ENCODE measurements at places on chromosomes 4 and X. TPM values are rescaled to one million over a fixed set of nuclear protein-coding genes. Genes with fewer than 3 reads are reported as not detected.
A peak's percentile ranks its signal among the peaks of the same experiment; 100 is the strongest.

Gene NDP
- polyA plus RNA-seq, result not detected

Gene C4orf54
- 0.56 TPM for polyA plus RNA-seq

Gene LONRF3
- polyA plus RNA-seq, result 0.67 TPM

Gene SYTL5
- polyA plus RNA-seq, result 0.65 TPM

Gene SEL1L3
- polyA plus RNA-seq, result 8.2 TPM

Gene LARP7
- 37.3 TPM for polyA plus RNA-seq

Gene KCND1
- 0.92 TPM for polyA plus RNA-seq

Gene ACTRT1
- polyA plus RNA-seq, result not detected

Gene STAP1
- 17.9 TPM for polyA plus RNA-seq

Gene NEUROG2
- not detected for polyA plus RNA-seq

Gene POLN
- 1.3 TPM for polyA plus RNA-seq

Gene EOLA1
- polyA plus RNA-seq, result 39.0 TPM

- no peaks in the 10 kb centered on the region for H3K4me1 ChIP-seq
- peak overlapping the region; percentile 62 for H3K4me3 ChIP-seq
- no peaks in the 10 kb centered on the region for H3K36me3 ChIP-seq
- H3K27ac ChIP-seq, result no peak overlapping the region
Measured at GRCh38 chr4:153791746-153792617, 3.1 kb upstream of the SFRP2 start.

- H3K27ac ChIP-seq, result no peak overlapping the region
- peaks cover 2% of the 10 kb centered on the region for H3K27me3 ChIP-seq
- no peaks in the 10 kb centered on the region for H3K4me1 ChIP-seq
- no peak overlapping the region for H3K4me3 ChIP-seq
Measured at GRCh38 chrX:56248492-56248891, 16.3 kb downstream of the KLF8 start.

GRCh38 chrX:148530464-148531077 lies 30.2 kb downstream of the AFF2 start:
- H3K36me3 ChIP-seq, result no peaks in the 10 kb centered on the region
- H3K27me3 ChIP-seq, result no peaks in the 10 kb centered on the region
- no peak overlapping the region for H3K27ac ChIP-seq
- DNase-seq, result no peak

- no peak for DNase-seq
- no peaks in the 10 kb centered on the region for H3K4me1 ChIP-seq
- H3K36me3 ChIP-seq, result no peaks in the 10 kb centered on the region
- no peak overlapping the region for H3K27ac ChIP-seq
- no peak overlapping the region for H3K4me3 ChIP-seq
Measured at GRCh38 chr4:73904491-73904890, 35.3 kb downstream of the CXCL1 start.

DNA sequence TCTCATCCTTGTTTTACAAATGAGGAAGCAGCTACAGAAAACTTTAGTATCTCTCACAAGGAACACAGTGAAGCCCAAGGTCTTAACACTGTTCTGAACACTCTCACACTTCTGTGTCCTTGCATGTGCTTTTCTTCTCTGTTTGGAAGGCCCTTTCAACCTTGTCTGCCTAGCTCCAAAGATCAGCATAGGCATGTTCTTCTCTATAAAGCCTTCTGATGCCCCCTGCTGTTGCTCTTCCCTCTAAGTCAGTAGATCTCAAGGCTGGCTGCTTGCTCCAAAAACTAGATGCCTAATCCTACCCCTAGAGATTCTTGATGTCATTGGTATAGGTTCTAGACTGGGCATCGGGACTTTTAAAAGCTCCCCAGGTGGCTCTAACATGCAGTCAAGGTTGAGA lies 5.9 kb downstream of the APOO start:
- no peak overlapping the region for H3K4me3 ChIP-seq
- H3K27ac ChIP-seq, result peak overlapping the region; percentile 43
- peaks cover 7% of the 10 kb centered on the region for H3K27me3 ChIP-seq
- no peaks in the 10 kb centered on the region for H3K36me3 ChIP-seq
- no peaks in the 10 kb centered on the region for H3K4me1 ChIP-seq
- DNase-seq, result peak; percentile 50

DNA sequence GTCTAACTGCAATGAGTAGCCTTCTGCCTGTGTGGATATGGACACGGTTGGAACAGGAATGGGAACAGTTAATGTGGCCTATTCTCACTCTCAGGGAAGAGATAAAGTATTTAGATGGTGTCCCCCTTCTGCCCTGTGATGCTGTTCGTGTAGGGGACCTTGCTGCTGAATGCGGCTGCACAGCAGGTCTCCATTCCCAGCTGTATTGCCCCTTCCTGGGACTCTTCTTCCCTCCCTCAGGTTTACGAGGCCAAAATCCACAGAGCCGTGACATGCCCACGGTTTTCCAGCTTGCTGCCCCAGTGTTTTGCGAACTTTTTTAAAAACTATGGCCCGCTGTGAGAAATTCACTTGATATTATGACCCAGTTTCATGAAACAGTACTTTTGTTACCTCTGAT lies 50.3 kb downstream of the SNX25 start:
- no peak overlapping the region for H3K27ac ChIP-seq
- H3K4me3 ChIP-seq, result no peak overlapping the region
- no peaks in the 10 kb centered on the region for H3K36me3 ChIP-seq
- H3K4me1 ChIP-seq, result no peaks in the 10 kb centered on the region

DNA sequence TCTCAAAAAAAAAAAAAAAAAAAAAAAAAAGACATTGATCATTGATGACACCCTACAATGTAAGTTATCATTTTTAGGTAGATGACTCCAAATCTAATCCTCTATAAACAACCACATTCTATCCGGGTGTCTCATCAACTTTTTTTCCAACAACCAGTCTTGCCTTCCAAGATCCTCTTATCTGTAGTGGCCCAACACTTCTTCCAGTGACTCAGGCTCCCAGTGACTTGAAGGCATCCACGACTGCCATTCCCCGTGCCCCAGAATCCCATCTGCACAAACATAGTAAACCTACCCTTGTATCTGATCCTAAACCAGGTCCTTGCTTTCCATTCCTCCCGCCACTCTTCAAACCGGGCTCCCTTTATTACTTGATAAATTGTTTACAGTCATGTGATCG lies 15.6 kb upstream of the TSPAN5 start:
- no peak overlapping the region for H3K4me3 ChIP-seq
- no peak for DNase-seq
- H3K27ac ChIP-seq, result no peak overlapping the region
- H3K36me3 ChIP-seq, result no peaks in the 10 kb centered on the region
- no peaks in the 10 kb centered on the region for H3K4me1 ChIP-seq

- no peaks in the 10 kb centered on the region for H3K27me3 ChIP-seq
- no peaks in the 10 kb centered on the region for H3K4me1 ChIP-seq
- no peak overlapping the region for H3K4me3 ChIP-seq
- no peak overlapping the region for H3K27ac ChIP-seq
- DNase-seq, result no peak
Measured at GRCh38 chr4:19187096-19187495, 1064.6 kb upstream of the SLIT2 start.

GRCh38 chr4:78624048-78624447 lies 72.5 kb downstream of the ANXA3 start:
- H3K4me3 ChIP-seq, result no peak overlapping the region
- H3K4me1 ChIP-seq, result peaks cover 10% of the 10 kb centered on the region
- no peaks in the 10 kb centered on the region for H3K27me3 ChIP-seq
- H3K27ac ChIP-seq, result no peak overlapping the region
- no peaks in the 10 kb centered on the region for H3K36me3 ChIP-seq

GRCh38 chrX:48493890-48494364 lies 14.9 kb upstream of the PORCN start:
- no peaks in the 10 kb centered on the region for H3K4me1 ChIP-seq
- no peak overlapping the region for H3K27ac ChIP-seq
- H3K36me3 ChIP-seq, result no peaks in the 10 kb centered on the region
- peak; percentile 61 for DNase-seq
- no peaks in the 10 kb centered on the region for H3K27me3 ChIP-seq

- no peak for DNase-seq
- no peak overlapping the region for H3K27ac ChIP-seq
- no peaks in the 10 kb centered on the region for H3K36me3 ChIP-seq
- H3K4me1 ChIP-seq, result no peaks in the 10 kb centered on the region
- no peaks in the 10 kb centered on the region for H3K27me3 ChIP-seq
Measured at GRCh38 chr4:151389311-151389710, 19.7 kb upstream of the FHIP1A start.

DNA sequence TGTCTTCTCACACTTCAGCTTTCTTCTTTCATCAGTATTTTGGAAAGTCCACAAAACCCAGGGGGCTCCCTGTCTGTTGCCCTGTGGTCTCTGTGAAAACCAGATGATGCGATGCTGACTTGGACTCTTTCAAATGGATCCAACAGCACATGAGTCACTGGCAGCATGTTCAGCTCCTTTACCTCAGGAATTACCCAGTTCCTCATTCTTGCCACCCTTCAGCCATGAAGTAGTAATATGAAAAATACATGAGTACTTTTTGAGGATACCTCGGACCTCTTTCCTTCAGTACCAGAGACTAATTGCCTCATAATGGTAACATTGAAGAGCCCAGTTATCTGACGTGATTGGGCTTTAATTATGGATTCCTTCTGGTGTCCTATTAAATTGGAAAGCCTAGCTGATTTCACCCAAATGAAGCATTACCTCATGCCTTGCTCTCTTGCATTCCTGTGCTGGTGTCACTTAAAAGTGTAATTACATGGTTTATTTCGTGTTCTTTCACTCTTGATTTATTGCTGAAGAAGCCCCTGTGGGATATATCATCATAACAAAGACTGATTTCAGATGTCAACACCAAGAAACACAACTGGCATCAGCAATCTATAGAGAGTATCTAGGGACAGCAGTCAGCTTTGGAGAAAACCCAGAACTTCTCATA lies 63.4 kb downstream of the NFKB1 start:
- H3K27me3 ChIP-seq, result no peaks in the 10 kb centered on the region
- DNase-seq, result no peak
- no peaks in the 10 kb centered on the region for H3K36me3 ChIP-seq
- H3K27ac ChIP-seq, result no peak overlapping the region
- no peak overlapping the region for H3K4me3 ChIP-seq
- peaks cover 7% of the 10 kb centered on the region for H3K4me1 ChIP-seq

GRCh38 chr4:141153751-141154510 lies 20.7 kb upstream of the RNF150 start:
- no peak for DNase-seq
- H3K4me3 ChIP-seq, result no peak overlapping the region
- H3K27ac ChIP-seq, result no peak overlapping the region
- no peaks in the 10 kb centered on the region for H3K27me3 ChIP-seq
- no peaks in the 10 kb centered on the region for H3K36me3 ChIP-seq

DNA sequence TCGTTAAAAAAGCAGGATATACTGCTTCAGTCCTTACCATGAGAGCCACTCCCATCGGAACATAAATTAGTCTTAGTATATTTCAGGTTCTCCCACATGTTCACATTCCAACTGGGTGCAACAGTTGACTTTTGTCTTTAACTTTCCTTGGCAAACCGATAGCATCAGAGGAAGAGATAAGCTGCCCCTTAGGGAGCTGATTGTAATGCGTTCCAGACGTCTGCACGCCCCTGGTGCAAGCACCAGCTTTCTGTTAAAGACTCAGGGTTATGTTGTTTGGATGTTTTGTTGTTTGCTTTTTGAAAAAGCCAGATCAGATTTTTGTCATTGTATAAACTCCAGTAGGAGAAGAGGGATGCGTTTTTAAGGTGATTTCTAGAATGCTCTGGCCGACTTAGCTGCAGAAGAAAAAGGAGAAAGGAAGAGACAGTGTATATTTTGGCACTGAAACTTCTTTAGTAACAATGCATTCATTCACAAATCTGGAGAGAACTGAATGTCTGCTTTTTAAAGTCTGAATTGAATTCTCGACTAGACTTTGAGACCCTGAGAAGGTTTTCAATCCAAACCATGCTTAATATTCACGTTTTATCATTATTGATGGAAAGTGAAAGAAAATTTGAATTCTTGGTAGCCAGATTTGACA lies 160.9 kb downstream of the CBR4 start:
- peak; percentile 54 for DNase-seq
- peak overlapping the region; percentile 66 for H3K27ac ChIP-seq
- no peak overlapping the region for H3K4me3 ChIP-seq

DNA sequence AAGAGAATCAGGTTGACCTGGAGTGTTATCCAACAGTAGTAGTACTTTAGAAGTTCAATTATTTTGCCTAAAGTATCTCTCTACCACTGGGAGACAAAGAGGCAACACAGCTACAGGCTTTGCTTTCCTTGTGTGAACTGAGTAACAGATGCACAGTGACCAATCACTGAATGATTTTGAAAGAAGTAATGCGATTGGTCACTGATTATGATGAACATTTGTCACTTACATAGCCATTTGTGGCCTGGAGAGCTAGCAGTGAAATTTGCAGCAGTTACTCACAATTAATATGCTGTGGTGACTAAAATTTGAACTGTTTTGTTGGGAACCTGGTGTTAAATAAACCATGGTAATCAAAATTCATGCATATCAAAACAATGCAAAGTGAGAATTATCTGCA lies 508.7 kb upstream of the DIPK2B start:
- no peaks in the 10 kb centered on the region for H3K36me3 ChIP-seq
- DNase-seq, result no peak
- H3K27ac ChIP-seq, result no peak overlapping the region
- H3K27me3 ChIP-seq, result no peaks in the 10 kb centered on the region
- no peaks in the 10 kb centered on the region for H3K4me1 ChIP-seq

GRCh38 chr4:2066011-2066551 lies 7.0 kb downstream of the NAT8L start:
- H3K4me3 ChIP-seq, result no peak overlapping the region
- H3K27ac ChIP-seq, result no peak overlapping the region
- no peaks in the 10 kb centered on the region for H3K27me3 ChIP-seq
- no peaks in the 10 kb centered on the region for H3K4me1 ChIP-seq
- no peaks in the 10 kb centered on the region for H3K36me3 ChIP-seq
- DNase-seq, result no peak

DNA sequence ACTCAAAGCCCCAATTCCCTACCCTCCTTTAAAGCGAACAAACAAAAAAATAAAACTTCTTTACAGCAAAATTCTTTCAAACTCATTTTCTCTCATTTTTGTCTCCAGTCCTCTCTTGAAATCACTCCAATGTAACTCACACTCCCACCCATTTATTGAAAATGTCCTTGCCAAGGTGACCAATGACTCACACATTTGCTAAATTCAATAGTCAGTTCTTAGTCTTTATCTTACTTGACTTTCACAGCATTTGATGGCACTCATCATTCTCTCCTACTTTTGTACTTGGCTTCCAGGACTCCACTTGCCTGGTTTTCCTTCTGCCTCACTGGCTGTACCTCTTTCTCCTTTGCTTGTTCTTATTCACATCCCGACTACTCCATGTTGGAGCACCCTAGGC lies 19.9 kb downstream of the CC2D2A start:
- H3K36me3 ChIP-seq, result peaks cover 2% of the 10 kb centered on the region
- DNase-seq, result no peak
- H3K27ac ChIP-seq, result no peak overlapping the region
- H3K27me3 ChIP-seq, result no peaks in the 10 kb centered on the region
- H3K4me1 ChIP-seq, result no peaks in the 10 kb centered on the region

GRCh38 chrX:71949844-71950445 lies 39.3 kb downstream of the NHSL2 start:
- H3K4me1 ChIP-seq, result no peaks in the 10 kb centered on the region
- no peak overlapping the region for H3K27ac ChIP-seq
- H3K27me3 ChIP-seq, result no peaks in the 10 kb centered on the region
- H3K4me3 ChIP-seq, result no peak overlapping the region
- no peak for DNase-seq
- H3K36me3 ChIP-seq, result no peaks in the 10 kb centered on the region

Measured in kidney (tissue), 22 donors.